ENCODE measurements at places on chromosomes 7 and 10. TPM values are rescaled to one million over a fixed set of nuclear protein-coding genes. Genes with fewer than 3 reads are reported as not detected.

DNA sequence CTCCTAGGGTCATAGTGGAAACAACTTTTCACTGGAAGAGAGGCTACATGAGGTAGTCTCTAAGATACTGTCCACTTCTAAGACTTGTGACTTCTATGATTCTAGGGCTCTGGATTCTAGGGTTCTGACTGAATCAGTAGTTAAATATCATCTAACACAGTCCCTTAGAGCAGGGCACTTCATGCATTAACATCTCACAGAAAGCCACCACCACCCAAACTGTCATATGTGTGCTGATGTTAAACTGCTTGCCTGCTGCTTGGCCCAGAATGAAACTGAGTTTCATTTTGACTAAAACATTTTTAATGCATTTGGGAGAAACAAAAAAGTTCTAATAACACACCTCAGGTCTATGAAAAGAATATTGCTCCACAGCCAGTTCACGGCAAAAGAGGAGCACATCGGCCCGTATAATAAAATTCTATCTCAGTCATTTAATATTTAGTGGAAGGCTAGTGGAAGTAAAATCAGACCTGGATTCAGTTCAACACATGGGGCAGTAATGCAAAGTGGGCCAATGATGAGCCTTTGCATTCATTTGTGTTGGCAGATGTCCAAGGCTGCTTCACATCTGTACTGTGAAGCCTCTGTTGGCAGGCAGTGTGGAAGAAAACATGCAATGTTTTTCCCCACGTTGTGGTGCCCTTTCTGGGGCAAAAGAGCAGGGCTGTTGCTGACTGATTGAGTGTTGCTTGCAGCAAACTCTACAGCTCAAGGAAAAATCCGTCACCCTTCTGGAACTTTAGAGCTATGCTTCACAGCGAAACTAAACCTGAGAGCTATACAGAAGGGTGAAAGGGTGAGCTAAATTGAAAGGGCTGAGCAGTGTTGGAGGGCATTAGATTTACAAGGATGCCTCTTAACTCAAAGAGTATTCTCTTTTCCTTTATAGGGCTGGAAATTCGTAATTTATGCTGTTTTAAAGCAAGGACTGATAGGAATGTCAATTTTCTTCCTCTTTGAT, 33.5 kb upstream of the AUTS2 start:
- no peak overlapping the region for H3K4me3 ChIP-seq
- no peaks in the 10 kb centered on the region for H3K36me3 ChIP-seq
- no peak for DNase-seq
- H3K4me1 ChIP-seq: no peaks in the 10 kb centered on the region
- H3K27ac ChIP-seq: no peak overlapping the region

- H3K4me1 ChIP-seq: no peaks in the 10 kb centered on the region
- H3K36me3 ChIP-seq: no peaks in the 10 kb centered on the region
- no peaks in the 10 kb centered on the region for H3K27me3 ChIP-seq
- H3K4me3 ChIP-seq: no peak overlapping the region
- DNase-seq: no peak
These were observed 24.1 kb upstream of the SLK start for GRCh38 chr10:103942866-103943265.

DNA sequence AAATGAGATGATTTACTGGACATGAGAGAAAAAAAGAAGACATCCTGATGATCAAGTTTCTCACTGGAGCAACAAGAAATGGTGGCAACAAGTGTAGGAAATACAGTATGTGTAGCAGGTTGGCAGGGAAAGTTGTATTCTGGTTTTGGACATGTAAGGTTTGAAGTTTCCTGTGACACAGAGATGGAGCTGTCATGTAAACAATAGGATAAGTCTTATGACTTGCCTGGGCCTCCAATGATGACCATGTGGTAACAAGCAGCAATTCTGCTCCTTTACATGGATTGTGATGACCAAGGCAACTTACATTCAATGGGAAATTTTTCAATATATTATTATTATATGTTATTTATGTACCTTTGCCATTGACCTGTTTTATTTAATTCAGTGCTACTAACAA, 125.4 kb downstream of the KMT2E start:
- no peak overlapping the region for H3K27ac ChIP-seq
- H3K36me3 ChIP-seq: peaks cover 63% of the 10 kb centered on the region
- DNase-seq: no peak
- H3K4me1 ChIP-seq: no peaks in the 10 kb centered on the region

DNA sequence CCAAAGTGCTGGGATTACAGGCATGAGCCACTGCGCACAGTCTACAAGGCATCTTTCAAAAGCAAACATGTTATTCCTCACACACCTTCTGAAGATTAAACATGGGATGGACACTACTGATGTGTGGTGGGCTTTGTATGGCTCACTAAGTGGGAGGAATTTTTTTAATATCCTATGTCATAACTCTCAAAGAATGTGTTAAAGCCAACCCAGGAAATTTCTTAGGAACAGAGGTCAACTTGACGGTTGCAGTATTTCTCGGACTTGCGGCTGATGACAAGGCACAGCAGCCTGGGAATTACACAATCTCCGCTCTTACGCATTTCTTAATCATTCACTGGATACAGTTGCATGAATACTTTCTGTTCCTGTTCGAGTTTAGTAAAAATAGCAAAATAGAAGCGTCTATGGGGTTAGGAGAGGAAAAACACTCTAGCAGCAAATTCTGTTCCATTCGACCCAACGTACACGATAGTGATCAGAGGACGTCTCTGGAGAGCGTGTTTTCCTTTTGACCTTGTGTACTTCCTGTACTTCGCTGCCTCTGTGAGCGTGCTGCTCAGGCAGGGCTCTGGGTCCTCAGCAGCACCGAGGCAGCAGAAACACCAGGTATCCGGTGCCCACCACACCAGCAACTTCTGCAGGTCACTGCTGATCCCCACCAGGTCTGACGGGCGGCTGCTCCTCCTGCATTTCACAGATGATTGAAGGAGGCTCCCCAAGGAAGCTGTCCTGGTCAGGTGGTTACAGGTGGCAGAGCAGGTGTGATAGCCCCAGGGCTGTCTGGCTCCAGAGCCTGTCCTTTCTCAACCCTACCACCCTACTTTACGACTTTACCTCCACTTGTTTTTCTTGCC, 26.4 kb upstream of the SRGN start:
- peak overlapping the region; percentile 39 for H3K4me3 ChIP-seq
- no peaks in the 10 kb centered on the region for H3K27me3 ChIP-seq
- H3K36me3 ChIP-seq: no peaks in the 10 kb centered on the region
- DNase-seq: peak; percentile 30
- H3K4me1 ChIP-seq: peaks cover 17% of the 10 kb centered on the region
- peak overlapping the region; percentile 89 for H3K27ac ChIP-seq

DNA sequence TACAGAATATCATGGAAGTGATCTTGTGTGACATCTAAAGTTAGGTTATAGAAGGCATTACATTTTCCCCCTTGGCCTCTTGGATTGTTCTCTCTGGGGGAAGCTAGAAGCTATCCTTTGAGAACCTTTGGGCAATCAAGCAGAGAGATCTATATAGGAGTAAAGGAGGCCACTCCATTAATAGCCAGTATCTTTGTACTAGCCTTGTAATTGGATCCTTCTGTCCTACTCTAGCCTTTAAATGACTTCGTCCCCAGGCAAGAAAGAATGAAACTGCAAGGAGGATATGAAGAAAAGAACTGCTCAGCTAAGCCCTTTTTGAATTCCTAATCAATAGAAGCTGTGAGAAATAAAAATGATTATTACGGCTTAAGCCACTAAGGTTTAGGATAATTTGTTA, 230.9 kb downstream of the AGMO start:
- DNase-seq: no peak
- no peaks in the 10 kb centered on the region for H3K4me1 ChIP-seq
- no peaks in the 10 kb centered on the region for H3K27me3 ChIP-seq
- no peaks in the 10 kb centered on the region for H3K36me3 ChIP-seq
- no peak overlapping the region for H3K4me3 ChIP-seq

DNA sequence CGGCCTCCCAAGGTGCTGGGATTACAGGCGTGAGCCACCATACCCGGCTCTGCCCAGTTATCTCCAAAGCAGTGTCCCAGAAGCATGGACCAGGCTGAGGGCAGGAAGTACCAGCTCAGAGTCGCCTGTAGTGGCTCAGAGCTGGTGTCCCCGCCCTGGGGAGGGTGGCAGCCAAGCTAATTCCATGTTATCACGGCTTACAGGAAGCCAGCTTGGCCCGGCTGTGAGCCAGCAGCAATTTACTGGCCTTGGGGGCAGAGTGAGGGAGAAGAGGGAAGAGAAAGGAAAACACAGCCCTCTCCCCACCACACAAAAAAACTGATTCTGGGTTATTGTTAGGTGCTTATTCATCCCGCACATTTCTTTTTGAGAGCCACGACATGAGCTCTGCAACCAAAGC, 88.1 kb downstream of the HIP1 start:
- H3K4me1 ChIP-seq: no peaks in the 10 kb centered on the region
- no peak for DNase-seq
- no peaks in the 10 kb centered on the region for H3K27me3 ChIP-seq
- H3K27ac ChIP-seq: no peak overlapping the region
- H3K4me3 ChIP-seq: no peak overlapping the region

GRCh38 chr7:39609935-39610263, 13.5 kb upstream of the RALA start:
- H3K4me1 ChIP-seq: peaks cover 8% of the 10 kb centered on the region
- H3K36me3 ChIP-seq: no peaks in the 10 kb centered on the region
- peaks cover 13% of the 10 kb centered on the region for H3K27me3 ChIP-seq
- no peak for DNase-seq
- no peak overlapping the region for H3K4me3 ChIP-seq
- no peak overlapping the region for H3K27ac ChIP-seq

- peak overlapping the region; percentile 76 for H3K27ac ChIP-seq
- no peaks in the 10 kb centered on the region for H3K36me3 ChIP-seq
- DNase-seq: peak; percentile 69
- peaks cover 66% of the 10 kb centered on the region for H3K4me1 ChIP-seq
- no peak overlapping the region for H3K4me3 ChIP-seq
- no peaks in the 10 kb centered on the region for H3K27me3 ChIP-seq
These were observed 7.9 kb downstream of the HSPB1 start for GRCh38 chr7:76310102-76310957.

DNA sequence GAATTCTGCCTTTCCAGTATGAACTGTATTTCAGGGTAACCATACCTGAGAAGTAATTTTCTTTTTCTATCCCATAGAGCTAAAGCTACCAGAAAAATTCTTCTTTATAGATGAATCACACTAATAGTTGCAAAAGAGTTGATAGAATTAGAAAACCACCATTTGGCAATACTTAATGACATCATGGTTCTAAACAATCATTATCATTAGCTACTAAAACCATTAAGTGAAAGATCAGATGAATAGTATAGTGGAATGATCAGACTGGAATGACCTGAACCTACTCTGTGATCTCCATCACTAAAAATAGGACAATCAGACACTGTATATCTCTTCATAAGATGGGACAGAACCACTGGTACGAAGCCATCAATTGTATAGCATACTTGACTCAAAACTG, 19.8 kb upstream of the ZC3HAV1L start:
- DNase-seq: no peak
- no peak overlapping the region for H3K27ac ChIP-seq
- peaks cover 89% of the 10 kb centered on the region for H3K36me3 ChIP-seq

GRCh38 chr10:64036321-64036930, 515.2 kb downstream of the REEP3 start:
- no peak for DNase-seq
- peaks cover 3% of the 10 kb centered on the region for H3K4me1 ChIP-seq
- no peaks in the 10 kb centered on the region for H3K27me3 ChIP-seq
- no peaks in the 10 kb centered on the region for H3K36me3 ChIP-seq
- H3K4me3 ChIP-seq: no peak overlapping the region
- H3K27ac ChIP-seq: no peak overlapping the region

GRCh38 chr10:15166325-15166724, 2.2 kb downstream of the NMT2 start:
- no peak for DNase-seq
- no peaks in the 10 kb centered on the region for H3K36me3 ChIP-seq
- H3K27ac ChIP-seq: no peak overlapping the region
- H3K27me3 ChIP-seq: no peaks in the 10 kb centered on the region
- H3K4me1 ChIP-seq: peaks cover 14% of the 10 kb centered on the region
- H3K4me3 ChIP-seq: peak overlapping the region; percentile 98

DNA sequence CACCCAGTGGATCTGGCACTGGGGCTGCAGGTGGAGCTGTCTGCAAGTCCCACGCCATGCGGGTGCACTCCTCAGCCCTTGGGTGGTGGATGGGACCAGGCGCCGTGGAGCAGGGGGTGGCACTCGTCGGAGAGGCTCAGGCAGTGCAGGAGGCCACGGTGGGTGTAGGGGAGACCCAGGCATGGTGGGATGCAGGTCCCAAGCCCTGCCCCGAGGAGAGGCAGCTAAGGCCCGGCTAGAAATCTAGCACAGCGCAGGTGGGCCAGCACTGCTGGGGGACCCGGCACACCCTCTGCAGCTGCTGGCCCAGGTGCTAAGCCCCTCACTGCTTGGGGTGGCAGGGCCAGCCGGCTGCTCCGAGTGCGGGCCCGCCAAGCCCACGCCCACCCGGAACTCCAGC, 25.7 kb downstream of the HTR7 start:
- no peak overlapping the region for H3K27ac ChIP-seq
- no peak overlapping the region for H3K4me3 ChIP-seq
- DNase-seq: no peak
- no peaks in the 10 kb centered on the region for H3K36me3 ChIP-seq
- H3K27me3 ChIP-seq: no peaks in the 10 kb centered on the region
- H3K4me1 ChIP-seq: no peaks in the 10 kb centered on the region

- H3K36me3 ChIP-seq: no peaks in the 10 kb centered on the region
- H3K4me3 ChIP-seq: no peak overlapping the region
- no peaks in the 10 kb centered on the region for H3K27me3 ChIP-seq
- DNase-seq: no peak
- H3K27ac ChIP-seq: no peak overlapping the region
These were observed 23.5 kb downstream of the ADK start for GRCh38 chr10:74174521-74174920.

GRCh38 chr10:103550229-103550628, 56.7 kb downstream of the NEURL1 start:
- no peak overlapping the region for H3K4me3 ChIP-seq
- peaks cover 5% of the 10 kb centered on the region for H3K4me1 ChIP-seq
- no peak for DNase-seq

GRCh38 chr10:5546891-5547680, 22.3 kb downstream of the CALML3 start:
- H3K4me3 ChIP-seq: no peak overlapping the region
- peaks cover 5% of the 10 kb centered on the region for H3K4me1 ChIP-seq
- H3K27me3 ChIP-seq: no peaks in the 10 kb centered on the region
- DNase-seq: no peak

The SEMA3A gene
- 1.0 TPM for total RNA-seq

The GPR15LG gene
- total RNA-seq: 0.38 TPM

The BBS9 gene
- 12.1 TPM for total RNA-seq

The NPFFR1 gene
- total RNA-seq: 0.05 TPM

The PAX4 gene
- not detected for total RNA-seq

The LIPK gene
- 0.33 TPM for total RNA-seq

The STOX1 gene
- total RNA-seq: 10.3 TPM

The INMT gene
- 0.94 TPM for total RNA-seq

The CALD1 gene
- total RNA-seq: 17.8 TPM

The FRMPD2 gene
- total RNA-seq: 0.38 TPM

Measured in thymus (tissue), 14 donors.